ENCODE measurements at places on chromosomes 6 and 20.

DNA sequence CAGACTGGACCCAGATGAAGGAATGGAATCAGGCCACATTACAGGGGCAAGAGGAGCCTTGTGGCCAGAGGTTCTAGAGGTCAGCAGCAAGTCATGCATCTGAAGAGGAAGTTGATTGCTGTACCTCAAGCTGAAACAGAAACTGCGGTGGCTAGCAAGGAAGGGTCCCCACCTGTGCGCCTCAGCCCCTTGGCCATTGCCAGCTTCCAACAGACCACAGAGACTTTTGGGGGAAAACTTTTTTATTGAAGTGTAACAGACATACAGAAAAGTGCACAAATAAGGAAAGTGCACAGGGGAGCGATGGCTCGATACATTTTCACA is 26.8 kb upstream of the SLC9A8 start:
- H3K27ac ChIP-seq = no peak overlapping the region
- H3K27me3 ChIP-seq = no peaks in the 10 kb centered on the region
- H3K36me3 ChIP-seq = no peaks in the 10 kb centered on the region

- no peak for DNase-seq
- H3K4me3 ChIP-seq = no peak overlapping the region
- H3K4me1 ChIP-seq = no peaks in the 10 kb centered on the region
- H3K36me3 ChIP-seq = 0 out of 2 replicates have a peak, but pooled peaks cover 5% of the 10 kb centered on the region
Measured at GRCh38 chr6:24838081-24838480, 39.4 kb upstream of the ARMH2 start.

DNA sequence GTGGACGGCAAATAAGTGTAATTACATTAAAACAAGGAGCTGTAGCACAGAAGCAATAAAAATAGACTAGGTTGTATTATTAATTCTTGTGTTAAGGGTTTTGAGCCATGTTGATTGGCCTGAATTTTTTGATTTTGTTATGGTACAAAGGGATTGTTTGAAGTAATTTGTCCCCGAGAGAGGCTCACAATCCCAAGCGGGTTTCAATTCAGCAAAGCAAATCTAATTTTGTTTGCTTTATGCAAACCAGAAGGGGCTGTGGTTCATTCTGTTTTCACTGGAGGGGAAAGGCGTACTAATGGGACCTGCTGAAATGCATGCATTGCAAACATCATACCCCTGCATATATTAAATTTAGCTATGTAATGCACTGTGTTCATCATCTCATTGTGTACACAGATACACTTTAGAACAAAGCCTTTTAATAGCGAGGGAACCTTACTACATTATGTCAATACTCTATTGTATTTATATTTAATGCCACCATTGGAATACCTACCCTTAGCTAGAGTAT is 379.5 kb upstream of the POU3F2 start:
- no peaks in the 10 kb centered on the region for H3K27me3 ChIP-seq
- no peaks in the 10 kb centered on the region for H3K36me3 ChIP-seq
- no peak for DNase-seq
- H3K4me1 ChIP-seq = 0 out of 2 replicates have a peak, but pooled peaks cover 4% of the 10 kb centered on the region
- no peak overlapping the region for H3K4me3 ChIP-seq

- H3K27me3 ChIP-seq = no peaks in the 10 kb centered on the region
- H3K27ac ChIP-seq = no peak overlapping the region
- no peaks in the 10 kb centered on the region for H3K4me1 ChIP-seq
- DNase-seq = no peak
Measured at GRCh38 chr20:44084891-44085290, 102.1 kb downstream of the JPH2 start.

DNA sequence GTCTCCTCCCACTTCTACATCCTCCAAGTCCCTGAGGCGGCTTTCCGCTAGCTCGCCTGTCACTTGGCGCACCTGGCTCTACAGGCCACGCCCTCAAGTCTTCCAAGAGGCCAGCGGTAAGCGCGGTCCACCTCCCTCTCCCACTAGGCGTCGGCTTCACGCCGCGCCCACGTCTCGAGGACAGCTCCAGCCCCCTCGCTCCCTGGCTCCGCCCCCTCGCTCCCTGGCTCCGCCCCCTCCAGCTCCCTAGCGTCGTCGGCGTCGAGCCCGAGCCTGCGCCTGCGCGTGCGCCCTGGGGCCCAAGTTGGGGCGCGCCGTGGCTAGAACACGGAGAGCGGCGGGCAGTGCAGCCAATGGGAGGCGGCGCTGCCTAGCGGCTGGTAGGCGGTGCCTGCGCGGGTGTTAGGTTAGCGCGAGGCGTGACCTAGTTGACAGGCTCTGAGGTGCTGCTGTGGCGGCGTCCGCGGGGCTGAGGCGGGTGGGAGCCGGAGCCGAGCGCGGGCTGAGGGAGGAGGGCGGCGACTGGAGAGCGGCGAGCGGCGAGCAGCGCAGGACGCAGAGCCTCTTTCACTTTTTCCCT is at the start of gene MACROD2:
MACROD2 (plus strand) TSS at position 431 of the 580 bp plus-strand sequence.
- peak; percentile 98 for DNase-seq
- no peak within 1 kb of the TSS for H3K27ac ChIP-seq
- H3K4me3 ChIP-seq = peak within 1 kb of the TSS; percentile 78

DNA sequence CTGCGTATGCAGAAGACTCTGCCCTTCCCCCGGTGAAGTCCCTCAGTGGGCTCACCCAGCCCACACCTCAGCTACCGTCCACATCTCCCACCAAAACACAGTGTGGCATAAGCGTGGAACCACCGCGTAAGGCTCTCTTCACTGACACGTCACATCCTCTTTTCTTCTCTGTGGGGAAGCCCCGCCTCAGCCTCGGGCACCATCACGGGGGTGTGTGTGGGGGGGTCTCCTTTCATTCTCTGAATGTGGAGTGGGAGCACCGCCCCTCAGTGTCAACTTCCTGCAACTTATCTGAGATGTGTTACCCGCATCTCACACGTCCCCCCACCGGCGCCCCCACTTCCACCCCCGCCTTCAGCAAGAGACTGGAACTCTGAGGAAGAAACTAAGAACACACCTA is 388.4 kb upstream of the JARID2 start:
- no peaks in the 10 kb centered on the region for H3K27me3 ChIP-seq
- no peak overlapping the region for H3K27ac ChIP-seq
- H3K4me3 ChIP-seq = no peak overlapping the region

- H3K36me3 ChIP-seq = no peaks in the 10 kb centered on the region
- no peak overlapping the region for H3K27ac ChIP-seq
- DNase-seq = no peak
Measured at GRCh38 chr6:160121981-160122380, 366 bp downstream of the SLC22A1 start.

DNA sequence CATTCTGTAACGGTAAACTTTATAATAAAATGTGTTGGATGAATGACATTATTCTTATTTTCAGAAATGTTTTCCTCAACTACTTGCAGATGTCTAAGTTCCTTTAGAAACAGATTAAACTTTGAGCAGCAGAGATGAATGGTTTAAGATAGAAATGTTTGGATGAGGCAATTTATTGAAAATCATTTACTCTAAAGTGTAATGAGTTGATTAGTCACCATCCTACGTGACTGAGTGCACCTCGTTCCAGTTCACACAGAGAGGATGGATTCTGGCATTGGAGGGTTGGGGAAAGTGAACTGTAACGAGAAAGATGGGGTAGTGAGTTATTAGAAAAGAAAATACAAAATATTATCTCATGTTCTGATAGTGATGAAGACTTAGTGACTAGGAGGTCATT is 28.7 kb downstream of the SMPDL3A start:
- no peak overlapping the region for H3K27ac ChIP-seq
- DNase-seq = no peak
- H3K4me1 ChIP-seq = peaks cover 14% of the 10 kb centered on the region
- H3K4me3 ChIP-seq = no peak overlapping the region

DNA sequence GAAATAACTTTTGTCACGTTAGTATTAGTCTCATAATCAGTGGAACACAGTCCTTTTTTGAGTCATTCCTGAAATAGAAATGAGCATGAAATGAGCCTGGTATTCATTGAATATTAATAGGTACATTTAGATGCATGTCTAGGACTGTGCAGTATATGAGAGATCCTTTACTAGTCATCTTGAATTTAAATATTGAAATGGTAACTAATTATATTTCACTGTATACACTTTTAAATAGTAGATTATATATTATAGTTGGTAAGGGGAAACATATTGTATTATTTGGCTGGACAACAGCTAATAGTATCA is 59.4 kb downstream of the RSPO3 start:
- H3K27me3 ChIP-seq = no peaks in the 10 kb centered on the region
- no peak overlapping the region for H3K27ac ChIP-seq
- peaks cover 11% of the 10 kb centered on the region for H3K4me1 ChIP-seq
- no peaks in the 10 kb centered on the region for H3K36me3 ChIP-seq

DNA sequence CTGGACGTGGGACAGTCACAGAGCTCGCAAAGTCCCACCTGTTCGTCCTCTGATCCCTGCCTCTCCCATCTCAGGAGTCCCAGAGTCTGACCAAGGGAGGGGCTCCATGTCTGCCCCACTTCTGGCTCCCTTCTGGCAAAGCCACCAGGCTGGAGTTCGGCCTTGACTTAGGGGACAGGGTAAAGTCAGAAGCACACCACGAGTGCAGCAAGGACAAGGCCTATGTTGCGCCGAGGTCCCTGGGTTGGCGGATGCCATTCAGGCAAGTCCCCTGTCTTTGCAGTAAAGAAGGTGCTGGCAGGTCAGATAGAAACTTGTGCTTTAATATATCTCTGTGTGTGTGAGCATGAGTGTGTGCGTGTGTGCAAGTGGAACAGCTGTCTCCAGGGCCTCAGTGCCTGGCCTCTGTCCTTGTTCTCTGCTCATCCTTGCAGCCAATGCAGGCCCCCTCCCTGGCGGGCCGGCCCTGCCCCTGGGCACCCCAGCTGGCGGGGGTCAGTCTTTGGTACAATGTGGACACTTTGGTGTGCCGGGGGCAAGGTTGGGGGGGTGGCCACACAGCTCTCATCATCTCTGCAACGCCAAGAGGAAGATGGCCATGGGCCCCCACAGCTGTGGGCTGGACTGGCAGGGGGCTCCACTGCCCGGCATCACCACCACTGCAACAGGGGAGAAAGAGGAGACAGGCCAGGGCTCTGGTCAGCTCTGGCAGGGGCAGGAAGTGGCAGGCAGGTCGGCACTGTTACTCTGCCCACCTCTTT is 60.7 kb downstream of the MDGA1 start:
- H3K4me3 ChIP-seq = no peak overlapping the region
- no peak overlapping the region for H3K27ac ChIP-seq
- DNase-seq = no peak
- no peaks in the 10 kb centered on the region for H3K36me3 ChIP-seq

DNA sequence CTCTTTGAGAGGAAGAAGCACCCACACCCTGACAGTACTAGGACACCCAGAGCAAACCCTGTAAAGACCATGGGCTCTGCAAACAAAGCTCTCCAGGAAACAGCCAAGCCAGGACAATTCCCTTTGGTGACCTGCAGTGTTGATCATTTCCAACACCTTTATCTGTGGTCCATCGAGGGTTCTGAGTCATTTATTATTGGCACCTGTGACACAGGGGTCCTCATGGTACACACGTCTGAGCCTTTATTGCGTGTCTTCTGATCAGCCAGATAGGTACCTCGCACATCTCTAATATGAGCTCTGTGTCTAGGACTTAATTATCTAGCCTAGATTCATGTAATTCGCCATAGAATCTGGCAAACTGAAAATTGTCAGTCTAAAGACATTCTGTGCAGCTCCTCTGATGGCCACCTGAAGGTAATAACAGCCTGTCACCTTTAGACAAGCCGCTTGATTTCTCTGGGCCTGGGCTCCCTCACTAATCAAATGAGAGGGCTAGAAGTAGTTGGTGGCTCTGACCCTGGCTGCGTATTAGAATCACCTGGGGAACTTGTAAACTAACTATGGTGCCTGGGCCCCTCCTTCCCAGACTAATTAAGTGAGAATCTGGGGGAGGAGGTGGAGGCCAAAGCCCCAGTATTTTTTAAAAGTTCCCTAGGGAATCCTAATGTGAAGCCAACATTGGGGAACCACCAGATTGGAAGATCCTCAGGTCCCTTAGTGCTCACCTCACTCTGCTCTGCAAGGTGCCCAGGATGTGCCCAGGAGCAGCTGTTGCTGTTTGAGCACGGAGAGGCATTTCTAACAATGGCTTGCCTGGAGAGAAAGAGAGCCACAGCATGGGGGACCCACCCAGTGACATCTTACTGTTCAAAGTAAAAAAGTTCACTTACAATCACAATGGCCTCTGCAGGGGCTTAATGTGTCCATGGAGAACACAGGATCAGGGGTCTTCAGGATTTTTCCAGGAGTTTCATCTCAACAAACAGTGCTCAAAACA is 122.0 kb upstream of the ARID1B start:
- peak; percentile 43 for DNase-seq
- H3K27me3 ChIP-seq = no peaks in the 10 kb centered on the region
- H3K4me1 ChIP-seq = peaks cover 14% of the 10 kb centered on the region
- H3K36me3 ChIP-seq = no peaks in the 10 kb centered on the region
- H3K4me3 ChIP-seq = no peak overlapping the region

GRCh38 chr6:42987533-42988451 is 3.4 kb downstream of the PPP2R5D start:
- no peak for DNase-seq
- no peak overlapping the region for H3K4me3 ChIP-seq
- H3K27me3 ChIP-seq = no peaks in the 10 kb centered on the region

DNA sequence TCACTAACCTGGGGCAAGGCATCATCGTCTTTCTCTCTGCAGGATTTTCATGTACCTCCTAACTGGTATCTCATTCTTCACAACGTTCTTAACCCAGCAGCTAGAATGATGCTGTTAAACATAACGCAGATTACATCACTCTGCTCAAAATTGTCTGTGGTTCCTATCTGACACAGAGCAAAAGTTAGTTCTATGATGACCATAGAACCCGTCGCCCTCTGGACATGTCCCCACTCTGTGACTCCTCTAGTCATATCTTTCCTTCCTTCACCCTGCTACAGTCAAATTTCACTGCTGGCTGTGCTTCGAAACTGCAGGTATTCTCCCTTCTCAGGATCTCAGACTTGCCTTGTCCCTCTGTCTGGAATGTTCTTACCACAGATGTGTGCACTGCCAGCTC is 87.4 kb upstream of the TPD52L1 start:
- no peaks in the 10 kb centered on the region for H3K4me1 ChIP-seq
- no peak for DNase-seq
- no peak overlapping the region for H3K4me3 ChIP-seq
- H3K36me3 ChIP-seq = no peaks in the 10 kb centered on the region
- H3K27me3 ChIP-seq = no peaks in the 10 kb centered on the region

- no peak overlapping the region for H3K4me3 ChIP-seq
- no peaks in the 10 kb centered on the region for H3K27me3 ChIP-seq
- H3K4me1 ChIP-seq = no peaks in the 10 kb centered on the region
Measured at GRCh38 chr6:157561929-157562810, 181.2 kb downstream of the ZDHHC14 start.

DNA sequence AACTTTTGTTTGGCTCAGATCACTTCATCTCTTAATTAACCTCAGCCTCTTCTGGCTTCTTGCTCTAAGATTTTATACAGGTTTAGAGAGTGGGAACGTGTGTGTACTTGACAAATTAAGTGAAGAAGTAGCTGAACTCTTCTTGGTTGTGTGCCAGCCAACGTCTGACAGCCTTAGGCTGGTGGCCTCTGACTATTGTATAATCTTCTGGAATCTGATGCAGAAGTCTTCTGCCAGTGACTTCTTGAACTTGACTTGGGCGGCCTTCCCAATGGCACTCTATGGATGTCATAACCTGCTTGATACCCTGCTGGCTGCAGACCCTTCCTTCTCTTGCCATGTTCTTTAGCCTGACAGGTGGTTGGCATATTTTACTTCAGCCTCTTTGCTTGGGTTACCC is 660.5 kb downstream of the DOK5 start:
- H3K27me3 ChIP-seq = no peaks in the 10 kb centered on the region
- no peak overlapping the region for H3K4me3 ChIP-seq
- DNase-seq = no peak
- H3K36me3 ChIP-seq = peaks cover 6% of the 10 kb centered on the region
- no peaks in the 10 kb centered on the region for H3K4me1 ChIP-seq

Measured in GM23338 (cell line).